ENCODE measurements at places on chromosomes 7 and 10.

DNA sequence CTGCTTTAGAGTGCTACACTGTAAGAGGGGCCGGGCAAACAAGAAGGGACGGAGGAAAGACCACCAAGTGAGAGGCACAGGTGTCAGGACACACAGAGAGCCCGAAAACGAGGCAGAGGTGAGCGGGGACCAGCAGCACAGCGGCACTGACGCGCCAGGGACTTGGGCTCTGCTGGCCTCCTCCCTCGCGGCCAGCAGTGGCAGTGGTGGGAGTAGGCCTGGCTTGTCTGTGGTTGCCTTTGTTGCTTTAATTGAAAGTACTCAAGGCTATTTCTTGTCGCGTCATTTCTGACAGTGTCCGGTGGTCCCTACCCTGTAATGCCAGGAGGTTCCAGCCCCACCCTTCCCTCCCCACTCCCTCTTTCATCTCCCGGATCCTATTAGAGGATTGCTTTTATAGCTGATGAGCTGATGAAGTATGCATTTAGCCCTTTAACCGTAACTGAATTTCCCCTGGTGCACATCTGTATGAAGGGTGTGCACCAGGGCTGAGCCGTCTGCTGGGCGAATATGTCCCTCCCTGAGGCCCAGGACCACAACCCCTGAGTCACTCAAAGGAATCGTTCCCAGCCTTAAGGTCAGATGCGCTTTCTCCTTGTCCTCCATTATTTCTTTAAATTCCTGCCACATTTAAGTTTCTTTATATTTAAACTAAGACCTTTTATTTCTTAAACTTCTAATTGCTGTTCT lies 39.5 kb upstream of the FAM20C start:
- no peaks in the 10 kb centered on the region for H3K36me3 ChIP-seq
- H3K4me1 ChIP-seq: peaks cover 19% of the 10 kb centered on the region
- peak overlapping the region; percentile 80 for H3K27ac ChIP-seq
- DNase-seq: no peak
- H3K4me3 ChIP-seq: no peak overlapping the region

GRCh38 chr10:87506956-87507355 lies 2.3 kb downstream of the MINPP1 start:
- H3K4me1 ChIP-seq: peaks cover 35% of the 10 kb centered on the region
- DNase-seq: no peak
- H3K27ac ChIP-seq: no peak overlapping the region
- H3K36me3 ChIP-seq: peaks cover 5% of the 10 kb centered on the region
- H3K27me3 ChIP-seq: peaks cover under 1% of the 10 kb centered on the region

GRCh38 chr10:88608780-88609179 lies 22.2 kb downstream of the LIPJ start:
- H3K36me3 ChIP-seq: no peaks in the 10 kb centered on the region
- no peaks in the 10 kb centered on the region for H3K27me3 ChIP-seq
- no peak overlapping the region for H3K4me3 ChIP-seq
- no peaks in the 10 kb centered on the region for H3K4me1 ChIP-seq

DNA sequence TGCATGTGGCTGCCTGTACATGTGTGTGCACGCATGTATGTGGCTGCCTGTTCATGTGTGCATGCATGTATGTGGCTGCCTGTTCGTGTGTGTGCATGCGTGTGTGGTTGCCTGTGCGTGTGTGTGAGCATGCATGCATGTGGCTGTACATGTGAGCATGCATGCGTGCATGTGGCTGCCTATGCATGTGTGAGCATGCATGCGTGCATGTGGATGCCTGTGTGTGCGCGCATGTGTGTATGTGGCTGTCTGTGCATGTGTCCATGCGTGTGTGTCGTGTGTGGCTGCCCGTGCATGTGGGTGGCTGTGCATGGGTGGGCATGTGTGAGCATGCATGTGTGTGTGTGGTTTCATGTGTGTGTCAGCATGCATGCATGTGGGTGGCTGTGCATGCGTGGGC lies 218.3 kb downstream of the ELFN1 start:
- no peak overlapping the region for H3K4me3 ChIP-seq
- H3K4me1 ChIP-seq: no peaks in the 10 kb centered on the region
- H3K27ac ChIP-seq: no peak overlapping the region
- no peak for DNase-seq
- H3K36me3 ChIP-seq: peaks cover 16% of the 10 kb centered on the region
- H3K27me3 ChIP-seq: no peaks in the 10 kb centered on the region

- peaks cover 6% of the 10 kb centered on the region for H3K4me1 ChIP-seq
- no peaks in the 10 kb centered on the region for H3K27me3 ChIP-seq
- H3K36me3 ChIP-seq: no peaks in the 10 kb centered on the region
- no peak for DNase-seq
Measured at GRCh38 chr10:69499726-69500689, 48.7 kb downstream of the TSPAN15 start.

GRCh38 chr10:79047875-79048638 lies 20.7 kb upstream of the ZMIZ1 start:
- peaks cover 24% of the 10 kb centered on the region for H3K4me1 ChIP-seq
- H3K27me3 ChIP-seq: no peaks in the 10 kb centered on the region
- no peak overlapping the region for H3K4me3 ChIP-seq

DNA sequence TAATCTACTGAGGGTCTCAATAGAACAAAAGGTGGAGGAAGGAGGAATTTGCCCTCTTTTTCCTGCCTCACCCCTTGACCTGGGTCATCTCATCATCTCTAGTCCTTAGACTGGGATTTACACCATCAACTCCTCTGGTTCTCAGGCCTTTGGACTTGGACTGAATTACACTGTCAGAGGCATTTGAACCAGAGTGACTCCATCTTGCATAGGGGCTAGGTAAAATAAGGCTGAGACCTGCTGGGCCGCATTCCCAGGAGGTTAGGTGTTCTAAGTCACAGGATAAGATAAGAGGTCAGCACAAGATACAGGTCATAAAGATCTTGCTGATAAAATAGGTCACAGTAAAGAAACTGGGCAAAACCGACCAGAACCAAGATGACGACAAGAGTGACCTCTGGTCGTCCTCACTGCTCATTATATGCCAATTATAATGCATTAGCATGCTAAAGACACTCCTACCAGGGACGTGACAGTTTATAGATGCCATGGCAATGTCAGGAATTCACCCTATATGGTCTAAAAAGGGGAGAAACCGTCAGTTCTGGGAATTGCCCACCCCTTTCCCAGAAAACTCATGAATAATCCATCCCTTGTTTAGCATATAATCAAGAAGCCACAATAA lies 84.0 kb downstream of the C1GALT1 start:
- DNase-seq: no peak
- H3K4me3 ChIP-seq: no peak overlapping the region
- H3K4me1 ChIP-seq: peaks cover 7% of the 10 kb centered on the region
- no peaks in the 10 kb centered on the region for H3K36me3 ChIP-seq

DNA sequence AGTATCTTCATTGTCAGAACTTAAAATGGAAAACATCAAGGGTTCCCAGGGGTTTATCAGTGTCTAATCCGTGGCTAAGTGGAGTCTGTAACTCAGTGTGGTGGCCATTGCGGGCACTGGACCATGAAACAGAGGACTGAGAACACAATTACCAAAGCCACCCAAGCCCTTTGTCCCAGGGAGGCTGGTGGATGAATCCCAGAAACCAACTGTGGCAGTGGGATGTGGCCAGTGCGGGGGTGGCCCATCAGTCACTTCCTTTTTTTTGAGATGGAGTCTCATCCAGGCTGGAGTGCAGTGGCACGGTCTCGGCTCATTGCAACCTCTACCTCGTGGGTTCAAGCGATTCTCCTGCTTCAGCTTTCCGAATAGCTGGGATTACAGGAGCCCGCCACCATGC lies 61.8 kb downstream of the TACC2 start:
- DNase-seq: no peak
- H3K4me3 ChIP-seq: no peak overlapping the region
- H3K27ac ChIP-seq: no peak overlapping the region
- peaks cover 5% of the 10 kb centered on the region for H3K36me3 ChIP-seq
- H3K4me1 ChIP-seq: peaks cover 38% of the 10 kb centered on the region
- H3K27me3 ChIP-seq: no peaks in the 10 kb centered on the region

- DNase-seq: peak; percentile 41
- H3K27me3 ChIP-seq: peaks cover 22% of the 10 kb centered on the region
- H3K4me1 ChIP-seq: no peaks in the 10 kb centered on the region
- H3K4me3 ChIP-seq: no peak overlapping the region
- no peaks in the 10 kb centered on the region for H3K36me3 ChIP-seq
- H3K27ac ChIP-seq: no peak overlapping the region
Measured at GRCh38 chr10:90787393-90788198, 70.2 kb downstream of the HTR7 start.
